ENCODE measurements at places on chromosomes 3 and 15.

DNA sequence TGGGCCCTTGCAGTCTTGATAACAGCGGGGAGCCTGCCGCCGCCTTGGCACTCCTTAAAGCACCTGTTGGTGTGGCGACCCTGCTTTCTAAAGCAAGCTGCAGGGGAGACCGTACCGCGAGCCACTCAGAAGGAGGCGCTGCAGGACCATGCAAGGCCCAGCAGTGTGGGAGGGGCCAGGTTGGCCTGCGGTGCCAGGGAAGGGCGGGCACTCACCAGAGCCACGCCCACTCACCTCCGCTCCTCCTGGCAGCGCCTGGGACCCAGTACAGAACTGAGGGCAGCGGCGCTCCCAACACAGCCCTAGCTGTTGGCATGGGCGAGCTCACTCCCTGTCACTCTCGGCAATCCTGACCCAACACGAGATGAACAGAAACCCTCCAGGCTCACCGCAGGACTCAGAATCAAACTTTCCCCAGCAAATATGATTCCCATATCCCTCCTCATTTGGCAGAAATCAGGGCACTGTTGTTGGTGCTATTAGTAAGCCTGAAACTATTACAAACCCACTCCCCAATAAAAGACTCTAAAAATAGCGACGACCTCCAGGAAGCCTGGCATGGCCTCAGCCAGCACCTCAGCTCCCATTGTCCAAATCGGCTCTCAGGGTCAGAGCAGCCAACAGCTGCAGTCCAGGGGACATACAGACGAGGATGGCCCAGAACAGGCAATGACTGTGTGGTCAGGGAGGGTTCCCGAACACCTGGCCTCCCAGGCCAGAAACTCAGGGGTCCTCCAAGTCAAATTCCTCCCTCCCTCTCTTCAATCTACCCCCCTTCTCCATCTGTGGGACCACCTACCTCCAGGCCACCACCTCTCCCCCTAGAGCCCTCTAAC lies 77.2 kb downstream of the TBC1D2B start:
- peak; percentile 73 for DNase-seq

DNA sequence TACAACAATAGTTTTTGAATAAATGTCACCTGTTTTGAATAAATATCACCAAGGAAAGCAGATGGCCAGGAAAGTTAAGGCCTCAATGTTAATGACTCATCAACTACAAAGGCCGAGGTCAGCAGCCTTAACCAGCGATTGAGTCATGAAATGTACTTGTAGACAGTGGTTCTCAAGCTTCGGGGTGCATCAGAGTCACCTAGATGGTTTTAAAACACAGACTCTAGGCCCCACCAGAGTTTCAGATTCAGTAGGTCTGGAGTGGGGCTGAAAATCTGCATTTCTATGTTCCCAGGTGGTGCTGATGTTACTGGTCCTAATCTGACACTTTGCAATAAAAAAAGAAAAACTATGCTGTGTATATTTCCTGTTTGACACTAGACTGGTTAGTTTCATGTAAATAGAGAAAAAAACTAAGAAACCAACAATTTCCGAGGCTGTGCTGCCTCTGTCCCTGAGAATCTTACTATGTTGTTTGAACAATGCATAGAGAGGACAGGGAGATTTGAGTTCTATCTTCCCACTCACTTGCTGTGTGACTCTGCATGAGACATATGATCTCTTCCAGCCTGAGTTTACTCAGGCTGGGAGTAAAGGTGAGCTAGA lies 9.8 kb downstream of the RAB27A start:
- peak; percentile 13 for DNase-seq

DNA sequence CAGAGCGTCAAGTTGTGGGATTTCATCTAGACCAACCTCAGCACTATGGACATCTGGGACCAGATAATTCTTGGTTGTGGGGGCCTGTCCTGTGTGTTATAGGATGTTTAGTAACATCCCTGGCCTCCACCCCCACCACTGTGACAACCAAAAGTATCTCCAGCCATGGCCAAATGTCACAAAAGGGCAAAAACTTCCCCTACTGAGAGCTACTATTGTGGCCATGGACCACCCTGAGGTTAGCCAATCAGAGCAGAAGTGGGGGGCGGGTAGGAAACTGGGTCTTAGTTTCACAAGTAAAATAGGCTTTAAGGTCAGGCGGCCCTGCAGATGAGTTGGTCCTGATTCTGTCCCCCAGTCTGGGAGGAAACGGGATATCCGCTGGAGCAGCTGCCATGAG lies 25.4 kb downstream of the KIF7 start:
- no peak for DNase-seq

- peak; percentile 26 for DNase-seq
These were observed 30.0 kb downstream of the PAQR5 start for GRCh38 chr15:69328739-69329138.

DNA sequence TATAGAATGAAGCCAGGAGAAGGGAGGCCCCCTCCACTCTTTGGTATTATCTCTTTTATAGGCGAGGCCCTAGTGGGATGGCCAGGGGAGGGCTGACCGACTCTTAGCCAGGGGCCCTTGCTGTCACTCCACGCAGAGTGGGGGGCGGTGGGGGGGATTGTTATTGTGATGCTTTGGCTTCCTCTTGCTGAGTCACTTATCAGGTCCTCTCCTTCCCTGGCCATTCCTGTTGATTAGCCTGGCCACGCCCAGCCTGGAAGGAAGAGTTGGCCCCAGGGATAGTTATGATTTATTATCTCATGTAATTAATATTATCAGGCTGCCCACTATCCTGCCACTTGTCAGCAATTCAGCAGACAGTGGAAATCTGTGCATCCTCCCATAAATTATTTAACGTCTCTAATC lies 25.5 kb upstream of the SKOR1 start:
- DNase-seq: no peak

DNA sequence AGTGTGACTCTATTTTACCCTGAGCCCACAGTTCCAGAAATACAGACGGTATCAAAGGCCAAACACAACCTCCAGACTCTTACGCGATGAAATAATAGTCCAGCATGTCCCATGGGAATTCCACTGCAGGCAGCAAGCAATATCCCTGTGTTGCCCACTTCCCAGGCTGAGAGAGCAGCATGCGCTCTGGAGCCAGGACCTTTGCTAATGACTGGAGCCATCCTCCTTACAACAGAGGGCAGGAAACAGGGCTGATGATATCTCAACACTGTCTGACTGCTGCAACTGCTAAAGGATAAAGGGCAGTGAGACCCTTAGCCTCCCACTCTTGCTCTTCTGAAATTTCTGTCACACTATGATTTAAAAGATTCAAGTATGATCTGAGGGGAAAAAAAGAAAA lies 34.8 kb downstream of the MCF2L2 start:
- no peak for DNase-seq

- no peak for DNase-seq
These were observed 625 bp upstream of the ELL3 start for GRCh38 chr15:43777267-43777914.

- DNase-seq: no peak
These were observed 21.9 kb upstream of the ZBTB47 start for GRCh38 chr3:42631620-42632019.

- no peak for DNase-seq
These were observed 63.5 kb upstream of the KLF13 start for GRCh38 chr15:31262901-31263671.

DNA sequence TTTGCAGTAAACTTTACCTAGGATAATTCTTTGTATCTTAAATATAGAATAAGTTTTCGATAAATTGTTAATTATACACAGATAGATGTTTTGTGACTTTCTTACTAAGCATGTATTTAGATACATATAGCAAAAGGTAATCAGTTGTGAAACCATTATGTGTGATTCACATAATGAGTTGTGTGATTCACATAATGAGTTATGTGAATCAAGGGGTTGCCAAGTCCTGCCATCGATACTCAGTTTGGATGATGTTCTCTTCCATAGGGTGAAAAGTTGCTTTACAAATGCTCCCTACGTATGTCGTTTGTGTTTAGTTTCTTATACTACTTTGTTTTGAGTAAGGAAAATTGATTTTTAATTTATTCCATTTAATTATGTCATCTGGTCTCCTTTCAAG lies 682.1 kb downstream of the MECOM start:
- no peak for DNase-seq

DNA sequence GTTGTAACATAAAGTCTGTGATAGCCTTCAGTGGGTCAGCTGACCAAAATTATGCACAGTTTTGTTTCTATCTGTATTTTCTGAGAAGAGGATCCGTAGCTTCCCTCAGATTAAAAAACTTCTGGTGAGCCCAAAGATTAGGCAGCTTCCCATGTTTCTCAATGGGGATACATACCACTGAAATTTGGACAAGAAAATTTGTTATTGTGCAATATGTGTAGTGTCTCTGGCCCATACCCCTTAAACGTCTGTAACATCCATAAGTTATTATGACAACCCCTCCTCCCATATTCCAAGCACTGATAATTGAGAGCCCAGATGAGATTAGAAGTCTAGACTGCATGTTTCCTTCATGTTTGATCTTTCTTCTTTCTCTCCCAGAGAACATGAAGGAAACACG lies 1.9 kb upstream of the MITF start:
- no peak for DNase-seq

GRCh38 chr3:63869940-63870614 lies 6.4 kb downstream of the ATXN7 start:
- no peak for DNase-seq

Measured in T47D (cell line).